ENCODE measurements at places on chromosomes 5 and 9. TPM values are rescaled to one million over a fixed set of nuclear protein-coding genes. Genes with fewer than 3 reads are reported as not detected.

MTRR gene
- 29.5 TPM for total RNA-seq

RUSC2 gene
- 27.8 TPM for total RNA-seq

RNF180 gene
- total RNA-seq = 2.6 TPM

EIF4E1B gene
- total RNA-seq = not detected

GFM2 gene
- total RNA-seq = 24.0 TPM

ECSCR gene
- total RNA-seq = 0.80 TPM

MSX2 gene
- total RNA-seq = 3.7 TPM

CYSRT1 gene
- total RNA-seq = under 0.01 TPM

ADGRV1 gene
- total RNA-seq = 0.32 TPM

PCDHB9 gene
- 0.08 TPM for total RNA-seq

SPINK6 gene
- not detected for total RNA-seq

SGCD gene
- total RNA-seq = 7.0 TPM

RAB3C gene
- not detected for total RNA-seq

COL15A1 gene
- 11.3 TPM for total RNA-seq
